ENCODE measurements at places on chromosomes 2 and 18.
A peak's percentile ranks its signal among the peaks of the same experiment; 100 is the strongest.

DNA sequence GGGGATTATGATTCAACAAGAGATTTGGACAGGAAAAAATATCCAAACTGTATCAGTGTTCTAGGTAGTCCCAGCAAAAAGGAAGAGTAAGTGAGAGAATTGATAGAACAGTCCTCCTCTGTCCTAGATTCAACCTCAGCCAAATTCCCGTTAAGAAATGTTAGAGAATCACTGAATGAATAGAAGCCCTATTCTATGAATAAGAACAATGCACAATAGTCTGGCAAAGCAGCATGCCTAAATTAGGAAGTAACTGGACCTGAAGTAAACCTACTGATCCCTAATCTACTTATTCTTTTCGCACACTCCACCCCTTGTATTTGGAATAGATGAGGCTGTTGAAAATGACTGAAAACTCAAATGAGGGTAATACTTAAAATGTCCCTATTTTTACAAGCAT, 1665.5 kb downstream of the LRP1B start:
- no peak for DNase-seq

- DNase-seq = peak; percentile 94
These were observed 209.9 kb downstream of the TFCP2L1 start for GRCh38 chr2:121075006-121075551.

DNA sequence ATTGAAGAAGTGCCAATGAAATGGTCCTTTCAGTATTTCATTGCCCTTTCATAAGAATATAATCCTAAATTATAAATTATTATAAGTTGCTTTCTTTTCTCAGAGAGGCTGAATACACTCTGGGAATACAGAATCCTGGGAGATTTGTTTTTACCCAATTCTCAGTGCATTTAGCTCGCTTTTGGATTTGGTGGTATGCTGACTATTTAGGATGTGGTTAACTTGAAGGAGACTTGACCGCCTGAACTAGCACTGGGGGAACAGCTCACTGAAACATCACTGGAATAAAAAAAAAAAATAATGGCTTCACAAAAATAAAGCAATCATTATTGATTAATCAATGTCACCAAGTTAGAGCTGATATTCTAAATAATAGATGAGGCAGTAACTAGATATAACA, 10.2 kb downstream of the TNFAIP6 start:
- DNase-seq = no peak

- DNase-seq = no peak
These were observed 484.7 kb upstream of the RAB12 start for GRCh38 chr18:8124232-8125146.

DNA sequence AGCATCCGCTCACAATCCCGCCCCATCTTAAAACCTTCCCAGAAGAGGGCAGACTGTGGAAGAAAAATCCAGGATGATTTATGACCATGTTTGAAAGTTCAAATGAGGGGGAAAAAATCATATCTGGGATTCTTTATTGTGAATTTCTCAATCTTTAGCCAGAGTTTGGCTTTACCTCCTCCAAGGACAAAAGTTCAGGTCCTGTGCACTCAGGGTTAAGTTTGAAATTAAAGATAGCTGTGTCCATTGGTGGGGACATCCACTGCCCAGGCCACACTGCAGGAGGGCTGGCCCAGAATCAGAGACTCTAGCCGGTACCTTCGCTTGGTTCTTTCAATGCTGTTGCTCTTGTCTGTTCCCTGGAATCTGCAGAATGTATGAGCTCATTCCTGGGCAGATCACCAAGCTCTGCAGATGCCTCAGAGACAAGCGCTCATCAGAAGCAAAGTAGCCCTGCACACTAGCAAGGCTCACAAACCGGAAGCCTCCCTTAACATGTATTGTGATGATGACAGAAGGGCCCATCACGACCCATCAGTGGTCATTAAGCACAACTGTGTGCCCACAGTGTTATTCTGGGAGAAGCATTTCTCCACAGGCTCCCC, 375.3 kb upstream of the KLHL29 start:
- peak; percentile 5 for DNase-seq
